ENCODE measurements at places on chromosomes 1 and 21.

DNA sequence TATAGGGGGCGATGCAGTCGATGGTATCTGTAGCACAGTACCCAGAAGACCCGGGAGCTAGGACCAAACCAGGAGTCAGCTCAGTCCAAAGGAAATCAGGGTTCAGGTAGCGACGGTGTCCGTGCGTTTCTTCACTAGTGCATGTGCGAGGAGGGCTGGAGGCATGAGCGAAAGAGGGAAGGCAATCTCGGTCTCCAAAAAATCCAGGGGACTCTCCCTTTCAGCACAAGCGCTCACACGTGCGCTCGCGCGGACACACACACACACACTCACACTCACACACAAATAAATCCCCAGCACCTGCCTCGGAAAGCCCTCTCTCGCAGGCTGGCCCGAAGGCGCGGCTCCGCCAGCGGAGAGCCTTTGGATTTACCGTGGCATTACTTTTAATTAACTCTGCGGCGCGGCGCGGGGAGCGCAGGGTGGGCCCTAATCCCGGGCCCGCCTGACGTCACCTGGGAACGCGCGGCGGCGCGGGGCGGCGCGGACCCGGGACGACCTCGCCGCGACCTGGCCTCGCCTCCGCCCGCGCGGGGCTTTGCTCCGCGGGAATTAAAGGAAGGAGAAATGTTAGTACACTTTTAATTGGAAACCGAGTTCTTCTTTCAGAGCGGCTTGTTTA, 121.2 kb downstream of the LMX1A start:
- no peak for DNase-seq

DNA sequence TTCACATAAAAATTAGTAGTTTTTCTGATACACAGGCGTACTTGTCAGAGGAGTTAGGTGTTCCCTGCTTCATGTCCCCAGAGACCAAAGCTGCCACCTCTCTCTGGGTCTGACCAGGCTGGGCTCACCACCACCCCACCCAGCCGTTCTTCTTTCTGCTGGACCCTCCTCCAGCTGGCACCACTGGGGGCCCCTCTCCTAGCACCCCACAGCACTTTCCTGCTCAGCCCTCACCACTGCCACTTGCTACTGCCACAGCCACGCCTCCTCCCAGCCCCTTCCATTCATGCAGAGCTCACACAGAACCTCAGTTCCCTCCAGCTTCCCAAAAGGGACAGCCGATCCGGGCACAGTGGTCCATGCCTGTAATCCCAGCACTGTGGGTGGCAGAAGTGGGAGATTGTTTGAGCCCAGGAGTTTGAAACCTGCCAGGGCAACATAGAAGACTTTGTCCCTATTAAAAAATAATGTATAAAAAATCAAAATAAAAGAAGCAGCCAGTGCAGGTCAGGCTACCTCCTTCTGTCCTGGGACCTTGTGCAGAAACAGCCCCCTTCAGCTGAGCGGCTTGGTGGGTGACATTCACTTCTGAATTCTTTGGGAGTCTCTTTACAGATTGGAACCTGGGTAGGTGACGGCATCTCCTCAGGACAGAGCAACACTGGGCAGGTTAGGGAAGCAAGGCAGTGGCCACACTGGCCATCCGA, 208.3 kb downstream of the TOMM20 start:
- no peak for DNase-seq

GRCh38 chr1:58773406-58773840, 10.4 kb downstream of the JUN start:
- peak; percentile 95 for DNase-seq

GRCh38 chr1:40849801-40850592, 12.2 kb downstream of the CITED4 start:
- DNase-seq = peak; percentile 83

- DNase-seq = peak; percentile 25
Observed at GRCh38 chr1:67489643-67490042, 59.4 kb upstream of the SERBP1 start.

- DNase-seq = no peak
Observed at GRCh38 chr1:55069280-55069679, 29.9 kb downstream of the PCSK9 start.

DNA sequence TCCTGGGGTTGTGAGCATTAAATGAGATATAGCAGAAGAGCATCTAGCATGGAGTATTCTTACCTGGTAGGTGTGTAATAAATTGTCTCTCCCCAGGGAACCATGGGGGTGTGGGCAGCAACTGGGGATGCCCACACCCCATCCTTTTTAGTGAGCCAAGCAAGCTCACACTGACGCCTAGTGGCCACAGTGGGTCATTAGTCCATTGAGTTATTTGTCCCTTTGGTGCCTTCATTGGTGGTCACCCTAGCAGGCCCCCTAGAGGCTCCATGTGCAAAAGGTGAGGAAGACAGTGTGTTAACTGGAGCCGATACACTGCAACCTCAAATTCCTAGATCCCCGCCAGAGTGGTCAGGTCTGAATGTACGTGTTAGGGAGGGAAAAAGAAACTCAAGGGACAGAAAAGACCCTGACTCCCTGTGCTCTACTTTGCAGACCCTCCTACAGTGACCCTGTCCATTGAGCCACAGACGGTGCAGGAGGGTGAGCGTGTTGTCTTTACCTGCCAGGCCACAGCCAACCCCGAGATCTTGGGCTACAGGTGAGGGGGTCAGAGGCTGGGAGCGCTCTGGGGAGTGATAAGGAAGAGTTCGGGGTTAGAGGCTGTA, 93.3 kb upstream of the CD1D start:
- peak; percentile 84 for DNase-seq

- peak; percentile 57 for DNase-seq
Observed at GRCh38 chr1:156676820-156677615, at the start of gene NES. NES (minus strand) TSS chr1:156677407; CDS start chr1:156677264, 143 bp downstream.

- DNase-seq = no peak
Observed at GRCh38 chr1:41780322-41780721, 138.4 kb downstream of the HIVEP3 start.

DNA sequence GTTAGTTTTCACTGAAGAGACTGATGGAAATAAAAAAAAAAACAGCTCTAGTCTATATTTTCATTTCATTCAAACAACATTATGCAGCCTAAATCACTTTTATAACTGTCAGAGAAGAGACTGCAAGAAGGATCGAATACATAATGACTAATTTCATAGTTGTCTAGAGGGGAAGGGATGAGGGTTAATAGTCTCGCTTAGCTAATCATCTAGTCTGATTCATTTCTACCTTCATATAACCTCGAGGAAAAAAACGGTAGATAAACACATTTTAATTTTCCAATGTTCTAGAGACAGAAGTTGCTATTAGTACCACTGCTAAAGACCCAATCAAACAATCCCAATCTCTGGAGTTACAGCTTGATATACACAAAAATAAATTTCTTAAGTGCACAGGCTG, 3.5 kb downstream of the FUBP1 start:
- DNase-seq = no peak

DNA sequence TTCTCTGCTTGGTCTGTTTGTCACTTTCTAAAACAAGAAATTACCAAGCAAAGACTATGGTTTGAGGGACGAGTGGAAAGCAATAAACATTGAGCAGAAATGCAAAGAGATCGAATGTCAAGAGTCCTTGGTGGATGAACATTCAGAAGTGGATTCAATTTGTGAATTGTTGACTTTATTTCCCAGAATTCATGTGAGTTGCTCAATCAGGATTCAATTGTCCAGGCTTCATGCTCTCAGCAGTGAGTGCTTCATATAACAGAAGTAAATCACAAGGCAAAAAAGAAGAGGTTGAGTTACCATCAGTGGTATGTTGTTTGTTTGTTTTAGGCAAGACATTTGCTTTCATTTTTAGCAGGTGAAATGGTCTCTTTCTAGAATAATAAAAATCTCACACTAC, 31.9 kb downstream of the NGF start:
- no peak for DNase-seq

DNA sequence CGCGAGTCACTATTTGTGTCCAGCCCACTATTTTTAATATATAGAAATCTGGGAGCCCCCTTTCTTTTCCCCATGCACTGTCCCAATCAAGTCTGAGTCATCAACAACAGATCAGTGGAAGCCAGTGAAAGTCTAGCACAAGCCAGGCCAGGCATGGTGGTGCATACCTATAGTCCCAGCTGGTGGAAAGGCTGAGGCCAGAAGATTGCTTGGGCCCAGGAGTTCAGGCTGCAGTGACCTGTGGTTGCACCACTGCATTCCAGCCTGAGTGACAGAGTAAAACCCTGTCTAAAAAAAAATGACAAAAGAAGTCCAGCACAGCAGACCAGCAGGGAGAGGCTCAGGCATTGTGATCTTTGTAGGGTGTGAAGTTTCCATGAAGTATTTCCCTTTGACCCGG, 9.0 kb upstream of the RPL5 start:
- DNase-seq = no peak

GRCh38 chr1:82449506-82450057, 648.8 kb downstream of the ADGRL2 start:
- DNase-seq = no peak

DNA sequence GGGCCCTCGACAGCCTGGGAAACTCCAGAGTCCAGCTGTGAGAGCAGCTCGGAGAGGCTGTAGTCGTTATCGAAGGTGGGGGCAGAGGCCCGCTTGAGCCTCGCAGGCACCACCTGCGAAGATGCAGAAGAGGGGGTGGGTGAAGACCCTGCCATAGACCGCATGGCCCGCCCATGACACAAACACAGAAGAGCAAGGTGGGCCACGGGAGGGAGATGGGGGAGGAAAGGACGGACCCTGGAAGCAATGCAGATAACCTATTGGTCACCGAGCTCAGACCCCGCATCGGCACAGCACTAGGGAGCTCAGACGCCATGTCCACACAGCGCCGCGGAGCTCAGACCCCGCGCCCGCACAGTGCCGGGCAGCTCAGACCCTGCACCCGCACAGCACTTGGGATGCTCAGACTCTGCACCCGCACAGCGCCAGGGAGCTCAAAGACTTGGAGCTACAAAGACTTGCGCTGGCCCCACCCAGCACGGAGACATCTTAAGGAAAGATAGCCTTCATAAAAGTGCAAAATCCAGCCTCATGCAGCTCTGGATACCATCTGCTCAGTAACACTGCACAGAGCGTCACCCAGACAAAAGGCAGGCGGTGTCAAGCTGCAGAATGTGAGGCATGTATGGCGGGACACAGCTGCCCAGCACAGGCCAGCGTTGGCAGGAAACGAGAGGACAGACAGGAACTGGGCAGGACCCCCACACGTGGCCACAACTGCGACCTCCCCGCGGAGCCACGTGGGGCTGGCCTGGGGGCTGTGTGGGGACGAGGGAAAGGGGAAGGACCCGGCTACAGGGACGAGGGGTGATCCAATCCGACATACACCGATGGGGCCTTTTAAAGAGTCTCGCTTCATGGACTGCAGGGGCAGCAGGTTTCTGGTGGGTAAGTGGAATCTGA, 22.6 kb downstream of the RIPK4 start:
- DNase-seq = no peak

GRCh38 chr1:164659621-164660411, 100.8 kb downstream of the PBX1 start:
- DNase-seq = no peak

- peak; percentile 23 for DNase-seq
Observed at GRCh38 chr1:203056516-203056915, 29.3 kb downstream of the MYOG start.

GRCh38 chr1:216045400-216045799, 377.8 kb downstream of the USH2A start:
- DNase-seq = no peak

- DNase-seq = no peak
Observed at GRCh38 chr1:25505656-25506385, 37.6 kb upstream of the LDLRAP1 start.

GRCh38 chr1:54581621-54582035, 33.6 kb downstream of the ACOT11 start:
- peak; percentile 28 for DNase-seq

DNA sequence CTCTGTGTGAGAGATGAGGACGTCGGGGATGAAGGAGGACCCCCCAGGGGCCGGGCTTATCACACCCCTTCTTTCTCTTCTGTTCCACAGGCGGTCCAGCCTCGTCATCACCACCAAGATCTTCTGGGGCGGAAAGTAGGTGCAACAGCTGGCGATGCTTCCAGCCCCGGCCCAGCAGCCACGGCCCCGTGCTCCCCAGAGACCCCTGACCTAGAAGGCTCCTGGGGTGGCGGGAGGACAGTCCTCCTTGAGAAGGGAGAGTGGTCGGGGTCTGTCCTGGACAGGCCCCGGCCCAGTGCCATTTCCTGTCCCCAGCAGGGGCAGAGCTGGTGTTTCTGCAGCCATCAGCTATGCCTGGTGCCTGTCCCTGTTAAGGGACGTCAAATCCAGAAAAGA, 41.7 kb downstream of the KCNAB2 start:
- no peak for DNase-seq

DNA sequence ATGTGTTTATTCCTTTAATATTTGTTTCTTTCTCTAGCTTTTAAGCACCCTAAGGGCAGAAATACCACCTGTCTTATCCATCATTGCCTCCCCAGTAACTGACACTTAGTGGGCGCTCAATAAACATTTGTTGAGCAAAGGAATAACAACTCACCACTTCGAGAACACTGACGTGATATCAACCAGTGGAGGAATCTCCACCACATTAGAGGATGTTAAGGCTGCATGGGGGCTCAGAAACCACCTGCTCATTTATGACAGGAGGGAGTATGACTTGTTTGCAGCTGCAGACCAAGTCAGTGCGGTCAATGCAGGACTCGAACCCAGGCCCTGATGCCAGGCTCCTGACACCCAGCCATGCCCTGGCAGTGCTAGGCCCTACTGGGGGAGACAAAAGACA, 102.6 kb downstream of the MRPL37 start:
- DNase-seq = no peak

DNA sequence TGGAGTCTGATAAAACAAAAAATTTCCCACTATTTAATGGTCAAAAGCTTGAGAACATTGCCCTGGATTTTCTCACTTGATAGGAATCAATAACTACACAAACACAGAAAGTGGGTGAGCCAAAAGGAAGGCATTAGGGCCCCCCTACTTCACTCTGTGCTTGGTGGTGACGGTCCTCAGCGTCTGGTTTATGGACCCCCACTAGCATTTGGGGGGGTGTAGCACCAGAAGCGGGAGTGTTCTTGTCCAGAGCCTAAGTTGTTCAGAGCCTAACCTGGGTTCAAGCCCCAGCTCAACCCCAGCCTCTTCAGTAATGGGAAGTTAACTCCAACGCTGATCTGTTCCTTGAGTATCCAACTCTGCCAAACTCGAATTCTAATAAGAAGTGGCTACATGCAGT, 33.1 kb downstream of the STPG1 start:
- no peak for DNase-seq

GRCh38 chr1:109094871-109095270, 4.3 kb downstream of the TMEM167B start:
- DNase-seq = no peak

GRCh38 chr1:20454004-20454403, 32.0 kb downstream of the CAMK2N1 start:
- no peak for DNase-seq

GRCh38 chr21:25562660-25563059, 44.6 kb downstream of the MRPL39 start:
- DNase-seq = no peak

GRCh38 chr1:224188286-224188685, 5.2 kb downstream of the DEGS1 start:
- no peak for DNase-seq

GRCh38 chr1:203287109-203287893, 18.0 kb upstream of the BTG2 start:
- peak; percentile 96 for DNase-seq

All from RPMI8226 (cell line).